ENCODE measurements at places on chromosomes 16 and 17.

GRCh38 chr17:82407255-82407654 lies 10.9 kb upstream of the HEXD start:
- no peak for DNase-seq

GRCh38 chr16:52318302-52319009 lies 228.5 kb downstream of the TOX3 start:
- no peak for DNase-seq

- no peak for DNase-seq
These were observed 11.2 kb downstream of the CD300LB start for GRCh38 chr17:74520016-74520434.

GRCh38 chr16:1078579-1079021 lies 6.1 kb downstream of the SSTR5 start:
- DNase-seq: no peak

DNA sequence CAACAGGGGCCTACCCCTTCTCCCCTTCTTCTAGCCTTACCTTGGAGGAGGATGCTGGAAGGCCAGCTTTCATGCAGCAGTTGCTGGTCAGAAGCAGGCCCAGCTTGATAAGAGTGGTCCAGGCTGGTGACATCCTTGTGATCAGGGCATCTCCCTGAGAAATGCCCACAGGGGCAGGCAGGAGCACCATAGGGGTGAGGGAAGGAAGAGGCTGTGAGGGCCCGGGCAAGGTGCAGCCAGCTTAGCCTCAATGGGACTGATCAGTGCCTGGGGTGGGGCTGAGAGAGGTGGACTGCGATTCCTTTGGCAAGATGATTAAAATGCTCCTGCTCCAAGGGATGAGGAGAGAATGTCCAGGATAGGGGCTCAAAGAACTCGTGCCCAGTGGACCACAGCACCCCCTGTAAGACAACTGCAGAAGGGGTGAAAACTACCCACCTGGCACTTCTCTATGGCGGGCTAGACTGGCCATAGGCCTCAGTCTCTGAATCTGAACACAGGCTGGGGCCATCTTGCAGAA lies 9.5 kb upstream of the GALK1 start:
- no peak for DNase-seq

- DNase-seq: no peak
These were observed 31.3 kb downstream of the ZC3H18 start for GRCh38 chr16:88601313-88602036.

- DNase-seq: no peak
These were observed 6.4 kb downstream of the AOC3 start for GRCh38 chr17:42857389-42857788.

DNA sequence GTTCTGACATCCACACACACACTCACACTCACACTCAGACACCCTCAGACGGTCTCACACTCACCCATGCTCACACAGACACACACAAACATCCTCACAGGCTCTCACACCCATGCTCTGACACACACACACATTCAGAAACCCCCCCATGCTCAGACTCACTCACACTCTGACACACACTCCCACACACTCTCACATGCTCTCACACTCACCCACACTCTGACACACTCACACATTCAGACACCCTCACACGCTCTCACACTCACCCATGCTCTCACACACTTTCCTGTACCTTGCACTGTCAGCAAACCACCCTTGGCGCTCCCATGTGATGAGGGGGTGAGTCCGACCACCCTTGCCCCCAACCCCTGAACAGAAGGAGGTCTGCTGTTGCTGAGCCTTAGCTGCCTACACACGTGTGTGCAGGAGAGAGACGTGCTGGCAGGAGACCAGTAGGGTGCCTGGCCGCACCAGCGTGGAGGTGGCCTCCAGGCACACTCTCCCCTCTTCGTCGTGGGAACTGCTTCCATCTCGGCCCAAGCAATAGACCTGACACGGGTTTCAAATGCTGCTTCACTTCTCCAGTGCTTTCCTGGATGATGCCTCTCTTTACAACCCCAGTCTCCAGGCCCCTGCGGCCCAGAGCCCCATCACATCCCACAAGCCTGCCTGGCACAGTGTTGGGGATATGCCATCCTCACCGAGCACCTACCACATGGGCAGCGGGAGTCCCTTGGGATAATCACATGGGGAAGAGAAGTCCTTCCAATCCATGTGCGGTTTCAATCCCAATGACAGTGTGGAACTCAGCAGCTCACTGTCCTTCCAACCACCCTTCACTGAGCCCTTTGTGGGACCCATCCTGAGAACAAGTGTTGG lies 267.8 kb upstream of the FOXF1 start:
- no peak for DNase-seq

DNA sequence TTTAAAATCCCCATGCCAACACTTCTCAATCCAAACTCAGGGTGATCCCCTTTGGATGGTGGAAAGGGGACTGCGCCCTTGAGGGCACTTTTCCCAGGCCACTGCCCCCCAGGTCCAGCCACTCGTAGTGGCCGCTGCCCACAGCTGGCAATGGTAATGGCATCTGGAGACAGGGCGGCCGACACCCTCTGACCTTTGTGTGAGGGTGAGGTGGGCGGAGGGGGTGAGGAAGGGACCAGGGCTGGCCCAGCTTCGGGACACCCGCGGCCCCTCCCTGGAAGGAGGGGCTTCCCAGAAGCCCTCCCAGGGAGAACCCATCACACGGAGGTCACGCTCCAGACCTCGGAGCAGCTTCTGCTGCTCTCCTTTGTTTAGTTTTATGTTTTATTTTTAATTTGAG lies 289.7 kb downstream of the FOXL1 start:
- DNase-seq: no peak

DNA sequence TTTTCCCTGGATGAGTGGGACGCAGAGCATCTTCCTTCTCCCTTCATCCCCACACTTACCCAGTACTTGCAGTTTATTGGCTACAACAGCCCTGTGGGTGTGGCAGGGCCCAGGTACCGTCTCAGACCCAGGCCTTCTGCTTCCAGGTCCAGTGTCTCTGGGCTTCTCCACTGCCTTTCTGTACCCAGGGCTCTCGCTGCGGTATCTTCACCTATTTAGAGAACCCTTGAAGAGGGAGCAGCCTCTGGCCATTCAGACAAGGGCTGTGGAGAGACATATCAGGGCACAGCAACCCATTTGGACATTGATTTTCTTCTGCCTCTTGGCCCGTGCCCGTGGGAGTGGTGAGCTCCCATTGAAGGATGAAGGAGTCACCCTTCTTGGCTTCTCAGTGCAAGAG lies 17.3 kb downstream of the TBX4 start:
- DNase-seq: no peak

DNA sequence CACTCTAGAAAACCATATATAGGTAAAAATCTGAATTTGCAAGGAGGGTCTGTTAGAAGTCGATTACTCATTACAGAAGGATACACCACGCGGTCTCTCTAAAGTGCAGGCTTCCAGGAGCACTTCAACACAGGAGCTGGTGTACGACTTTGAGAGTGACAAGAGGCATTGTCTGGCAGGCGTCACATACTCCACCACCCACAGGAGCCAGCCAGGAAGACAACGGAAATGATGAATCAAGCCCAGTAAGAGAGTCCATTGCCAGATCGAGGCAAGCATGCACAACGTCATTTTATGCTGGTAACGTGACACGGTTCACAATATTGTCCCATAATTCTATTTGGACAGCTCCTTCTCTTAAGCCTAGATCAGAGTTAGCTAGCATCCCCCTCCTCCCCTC lies 15.0 kb upstream of the CACNG4 start:
- DNase-seq: no peak

- no peak for DNase-seq
These were observed 287.9 kb downstream of the SHISA9 start for GRCh38 chr16:13189250-13189649.

DNA sequence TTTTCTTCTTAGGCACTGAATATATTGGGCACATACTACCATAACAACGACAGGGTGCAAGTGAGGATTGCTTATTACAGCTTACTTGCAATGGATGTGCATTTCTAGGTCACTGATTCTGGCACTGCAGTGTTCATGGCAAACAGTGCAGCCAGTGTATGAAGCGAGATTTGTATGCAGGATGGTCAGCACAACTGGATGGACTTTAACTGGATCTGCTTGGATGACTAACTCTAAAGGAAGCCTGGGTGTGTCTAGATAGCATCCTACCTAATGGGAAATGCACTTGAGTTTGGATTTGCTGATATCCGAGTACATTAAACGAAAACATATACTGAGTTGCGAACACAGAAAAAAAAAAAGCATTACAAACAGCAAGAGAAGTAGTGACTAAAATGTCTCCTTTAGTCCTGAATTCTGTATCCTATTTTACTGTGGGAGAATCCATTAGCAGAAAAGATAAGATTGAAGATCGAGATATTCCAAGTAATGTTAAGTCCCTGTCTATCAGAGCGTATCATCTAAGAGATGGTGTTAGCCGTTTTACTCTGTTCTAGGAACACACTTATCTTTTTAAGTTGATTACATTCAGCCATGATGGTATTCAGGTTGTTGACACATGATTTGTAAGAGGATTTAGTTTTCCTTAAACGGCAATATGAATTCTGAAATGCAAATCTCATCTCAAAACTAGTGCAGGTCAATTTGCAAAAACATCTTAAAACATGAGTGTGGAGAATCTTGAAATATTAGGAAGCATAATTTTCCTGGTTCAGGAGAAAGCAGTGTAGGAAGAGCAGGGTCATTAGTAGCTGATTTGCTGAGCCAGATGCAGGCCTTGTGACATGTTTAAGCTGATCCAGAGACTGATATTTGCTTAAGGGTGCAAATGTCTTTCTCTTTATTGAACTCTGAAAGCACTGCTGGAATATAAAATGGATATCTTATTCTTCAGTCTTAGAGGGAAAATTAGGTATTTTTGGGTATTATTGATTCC lies 142.6 kb upstream of the CPHXL start:
- DNase-seq: no peak

DNA sequence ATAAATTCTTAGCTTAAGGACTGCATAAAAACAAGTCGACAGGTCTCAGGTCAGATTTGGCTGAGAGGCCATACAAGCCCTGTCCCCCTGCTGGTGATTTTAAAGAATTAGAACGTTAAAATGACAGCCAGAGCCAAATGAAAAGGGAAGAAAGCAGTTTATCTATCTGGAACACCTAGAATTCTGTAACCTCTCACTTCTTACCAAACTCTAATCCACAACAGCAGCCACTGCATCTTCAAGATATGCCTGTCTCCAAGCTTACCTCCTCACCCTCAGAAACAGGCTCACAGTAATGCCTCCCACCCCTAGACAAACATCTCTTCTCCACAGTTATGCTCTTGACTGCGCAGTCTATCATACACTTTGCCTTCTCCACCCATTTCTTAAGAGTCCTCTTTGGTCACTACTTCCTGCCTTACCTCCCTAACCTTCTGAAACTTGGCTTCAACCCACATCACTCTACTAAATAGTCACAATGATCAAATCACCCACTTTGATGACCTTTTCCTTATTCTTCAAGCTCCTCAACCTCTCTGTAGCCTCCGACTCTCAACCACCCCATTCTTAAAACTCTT lies 14.2 kb downstream of the ANKFY1 start:
- no peak for DNase-seq

GRCh38 chr17:32927724-32928585 lies at the start of gene TMEM98:
TMEM98 (plus strand) TSS chr17:32928153; CDS start chr17:32931529, 3,376 bp downstream.
- DNase-seq: peak; percentile 3

GRCh38 chr16:47150067-47150466 lies 6.3 kb upstream of the NETO2 start:
- DNase-seq: peak; percentile 26

DNA sequence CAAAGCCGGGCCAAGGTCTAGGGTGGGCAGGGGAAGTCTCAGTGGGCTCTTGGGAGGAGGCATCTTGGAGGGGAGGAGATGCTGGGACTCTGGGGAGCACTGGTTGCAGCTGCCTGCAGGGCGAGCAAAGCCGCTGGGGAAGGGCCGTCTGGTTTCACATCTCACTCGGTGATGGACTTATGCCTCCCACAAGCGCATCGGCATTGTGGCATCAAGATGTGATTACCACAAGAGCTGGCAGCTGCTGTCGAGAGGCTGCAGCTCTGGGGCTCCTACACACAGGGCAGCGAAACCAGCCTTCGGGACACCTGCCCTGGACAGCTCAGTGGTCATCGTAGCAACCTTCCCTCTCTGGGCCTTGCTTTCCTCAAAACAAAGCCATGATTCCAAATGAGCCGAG lies 3.1 kb upstream of the KCNJ12 start:
- no peak for DNase-seq

- no peak for DNase-seq
These were observed 5.3 kb downstream of the ST3GAL2 start for GRCh38 chr16:70433458-70434103.

DNA sequence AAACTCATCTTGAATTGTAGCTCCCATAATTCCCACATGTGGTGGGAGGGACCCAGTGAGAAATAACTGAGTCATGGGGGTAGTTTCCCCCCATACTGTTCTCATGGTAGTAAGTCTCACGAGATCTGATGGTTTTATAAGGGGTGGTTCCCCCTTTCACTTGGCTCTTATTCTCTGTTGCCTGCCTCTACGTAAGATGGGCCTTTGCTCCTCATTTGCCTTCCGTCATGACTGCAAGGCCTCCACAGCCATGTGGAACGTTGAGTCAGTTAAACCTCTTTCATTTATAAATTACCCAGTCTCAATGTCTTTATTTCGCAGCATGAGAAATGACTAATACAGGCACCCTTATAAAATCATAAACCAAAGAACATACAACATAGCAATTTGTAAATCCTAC lies 79.0 kb downstream of the XYLT1 start:
- no peak for DNase-seq

DNA sequence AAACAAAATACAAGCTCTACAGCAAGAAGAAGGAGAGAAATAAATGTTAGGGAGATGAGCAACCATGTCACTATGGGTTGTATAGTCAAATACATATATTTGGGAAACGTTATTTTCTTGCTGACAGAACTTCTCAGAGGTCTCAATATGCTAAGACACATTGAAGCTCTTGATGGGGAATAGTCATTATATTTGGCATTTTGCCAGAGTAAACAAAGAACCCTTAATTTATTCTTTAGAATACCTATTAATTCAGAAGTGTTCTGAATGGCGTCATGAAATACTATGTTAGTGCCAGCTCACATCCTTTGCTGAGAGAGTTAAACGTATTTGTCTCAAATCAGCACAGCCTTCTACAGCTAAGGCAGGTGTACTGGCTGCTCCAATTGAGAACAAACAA lies 458.9 kb downstream of the CDH13 start:
- no peak for DNase-seq

DNA sequence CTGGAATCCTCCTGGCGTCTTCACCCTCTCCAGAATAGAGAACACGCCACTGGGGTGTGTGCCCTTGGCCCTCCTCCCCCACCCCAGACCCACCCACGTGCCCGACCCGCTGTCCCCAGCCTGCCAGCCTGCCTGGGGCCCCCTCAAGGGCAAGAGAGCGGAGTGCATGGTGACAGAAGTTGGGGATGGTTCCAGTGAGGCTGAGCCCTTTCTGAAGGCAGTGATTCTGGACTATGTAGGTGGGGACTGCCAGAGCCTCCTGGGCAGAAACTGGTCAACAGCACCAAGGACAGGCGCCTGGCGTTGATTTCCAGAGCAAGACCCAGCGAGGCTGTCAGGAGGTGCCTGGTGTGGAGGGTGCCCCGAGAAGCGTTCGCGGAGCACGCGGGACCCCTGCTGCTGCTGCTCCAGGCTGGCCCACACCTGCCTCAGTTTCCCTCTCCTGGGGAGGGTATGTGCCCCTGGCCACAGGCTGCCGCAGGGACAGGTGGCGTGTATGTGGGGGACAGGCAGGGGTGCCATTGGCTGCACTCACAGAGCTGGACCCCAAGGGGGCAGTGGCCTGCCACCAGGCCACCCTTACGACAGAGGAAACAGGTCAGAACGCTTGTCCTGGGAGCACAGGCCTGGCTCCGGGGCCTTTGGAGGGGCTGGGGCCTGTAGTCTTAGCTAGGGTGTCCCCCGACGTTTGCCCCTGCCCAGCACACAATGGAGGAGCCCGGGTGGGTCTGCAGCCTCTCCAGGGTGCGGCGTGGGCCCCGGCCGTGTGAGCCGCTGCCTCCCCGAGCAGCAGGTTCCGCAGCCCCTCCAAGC lies 1.2 kb downstream of the SSTR5 start:
- DNase-seq: no peak

- no peak for DNase-seq
These were observed 22.5 kb downstream of the STAT5A start for GRCh38 chr17:42310787-42311215.

Data from activated CD4-positive, alpha-beta T cell treated with anti-CD3 and anti-CD28 coated beads, Interleukin-2, amount 10 ng/mL, durations not matched to agents 7 days and 5 days (primary cell).